Left ventricle myocardium inferior (tissue), 1 donor: ENCODE measurements at places on chromosomes 7 and 10.
A peak's percentile ranks its signal among the peaks of the same experiment; 100 is the strongest.

GRCh38 chr10:110637558-110638053, 6.5 kb upstream of the RBM20 start:
- DNase-seq = no peak

- DNase-seq = no peak
These were observed 747.8 kb downstream of the GRID1 start for GRCh38 chr10:85618841-85619240.

GRCh38 chr10:72255977-72256729, 17.6 kb upstream of the DDIT4 start:
- DNase-seq = no peak

DNA sequence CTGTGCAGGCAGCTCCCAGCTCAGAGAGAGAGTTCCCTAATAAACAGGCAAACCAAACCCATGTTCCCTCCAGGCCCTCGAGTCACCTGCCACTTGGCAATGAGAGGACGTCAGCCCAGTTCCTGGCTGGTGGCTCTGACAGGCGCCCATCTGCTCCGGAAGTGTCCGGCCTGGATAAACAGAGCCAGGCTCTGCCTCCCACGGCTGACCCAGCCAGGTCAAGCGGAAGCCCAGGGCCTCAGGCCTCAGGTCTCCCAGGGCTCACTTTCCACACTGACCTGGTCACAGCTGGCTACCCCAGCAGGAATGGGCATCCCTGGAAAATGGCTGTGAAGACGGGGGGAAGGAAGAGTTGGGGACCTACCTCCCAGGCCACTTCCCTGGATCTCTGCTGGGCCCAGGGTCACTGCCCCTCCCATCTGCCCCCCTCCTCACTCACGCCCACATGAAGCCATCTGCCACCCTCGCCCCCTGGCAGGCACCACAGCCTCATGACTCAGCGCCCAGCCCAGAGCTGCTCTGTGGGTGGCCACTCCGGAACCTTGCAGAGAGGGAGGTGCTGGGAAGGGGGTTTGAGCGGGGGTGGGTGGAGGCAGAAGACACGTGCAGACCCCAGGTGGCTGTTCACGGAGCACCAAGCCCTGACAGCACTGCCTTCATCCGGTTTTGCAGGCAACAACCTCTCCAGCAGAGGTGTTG, 37.4 kb upstream of the DUSP5 start:
- peak; percentile 34 for DNase-seq

DNA sequence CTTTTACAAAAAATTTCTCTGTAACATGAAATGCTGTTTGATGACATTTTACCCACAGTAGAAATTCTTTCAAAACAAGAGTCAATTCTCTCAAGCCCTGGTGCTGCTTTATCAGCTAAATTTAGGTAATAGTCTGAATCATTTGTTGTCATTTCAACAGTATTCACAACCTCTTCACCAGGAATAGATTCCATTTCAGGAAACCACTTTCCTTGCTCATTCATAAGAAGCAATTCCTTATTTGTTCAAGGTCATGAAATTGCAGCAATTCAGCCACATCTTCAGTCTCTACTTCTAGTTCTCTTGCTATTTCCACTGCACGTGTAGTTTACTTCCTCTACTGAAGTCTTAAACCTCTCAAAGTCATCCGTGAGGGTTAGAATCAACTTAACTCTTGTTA, 14.1 kb downstream of the STAG3 start:
- DNase-seq = no peak

- DNase-seq = no peak
These were observed 87.1 kb downstream of the ADAM22 start for GRCh38 chr7:88020953-88021665.

- DNase-seq = no peak
These were observed 360.4 kb downstream of the PARD3 start for GRCh38 chr10:34454590-34455261.

GRCh38 chr7:99971242-99971641, 4.6 kb downstream of the AZGP1 start:
- no peak for DNase-seq

DNA sequence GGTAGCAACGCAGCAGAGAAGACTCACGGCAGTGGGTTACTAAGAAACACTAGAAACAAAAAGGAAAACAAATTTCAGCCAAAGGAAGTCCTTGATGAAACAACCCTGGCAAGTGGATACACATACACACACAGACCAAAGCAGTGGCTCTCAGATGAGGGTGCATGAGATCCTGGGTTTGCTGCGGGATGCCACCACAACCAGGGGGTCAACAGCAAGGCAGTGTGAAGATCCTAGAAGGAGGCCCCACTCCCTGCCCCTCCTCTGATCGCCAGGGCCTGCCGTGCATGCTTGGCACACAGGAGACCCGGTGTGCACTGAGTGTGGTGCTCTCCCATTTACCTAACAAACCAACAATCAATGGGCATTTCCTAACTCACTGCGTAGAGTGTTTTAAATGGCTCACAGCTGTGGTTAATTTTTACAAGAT, 252.3 kb upstream of the KLF14 start:
- DNase-seq = no peak

- no peak for DNase-seq
These were observed 868.6 kb downstream of the GATA3 start for GRCh38 chr10:8923096-8923495.

- no peak for DNase-seq
These were observed 2.7 kb upstream of the PRXL2A start for GRCh38 chr10:80405626-80406025.

DNA sequence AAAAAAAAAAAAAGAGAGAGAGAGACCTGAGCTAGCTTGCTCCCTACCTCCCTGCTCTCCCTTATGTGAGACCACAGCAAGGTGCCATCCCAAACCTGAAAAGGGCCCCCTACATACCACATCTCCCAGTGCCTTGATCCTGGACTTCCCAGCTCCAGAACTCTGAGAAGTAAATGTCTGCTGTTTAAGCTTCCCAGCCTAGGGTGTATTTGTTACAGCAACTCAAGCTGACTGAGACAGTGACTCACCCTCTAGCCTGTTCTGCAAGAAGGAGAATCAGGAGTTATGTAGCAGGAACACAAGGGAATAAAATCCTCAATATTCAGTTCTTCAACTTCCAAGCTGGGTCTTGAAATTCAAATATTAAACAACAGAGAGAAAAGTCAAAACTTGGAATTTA, 52.1 kb upstream of the TMEM72 start:
- no peak for DNase-seq

- DNase-seq = no peak
These were observed 4.0 kb downstream of the GFRA1 start for GRCh38 chr10:116268976-116269375.

- peak; percentile 27 for DNase-seq
These were observed 46.1 kb upstream of the R3HCC1L start for GRCh38 chr10:98088186-98088971.

DNA sequence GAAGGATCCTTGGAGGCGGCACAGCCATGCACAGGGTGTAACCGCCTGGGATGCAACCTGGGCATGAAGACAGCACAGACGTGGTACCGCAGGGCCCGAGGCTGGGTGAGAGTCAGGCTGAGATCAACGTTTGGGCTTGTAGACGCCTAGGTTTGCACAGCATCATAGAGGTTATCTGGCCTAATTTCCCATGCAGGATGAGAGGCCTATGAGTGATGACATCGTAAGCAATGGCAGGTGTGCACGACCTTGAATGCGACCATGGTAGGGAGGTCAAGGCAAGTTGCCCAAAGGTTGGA, 7.5 kb downstream of the CALML3 start:
- no peak for DNase-seq

GRCh38 chr7:27435461-27435860, 192.9 kb downstream of the EVX1 start:
- no peak for DNase-seq

DNA sequence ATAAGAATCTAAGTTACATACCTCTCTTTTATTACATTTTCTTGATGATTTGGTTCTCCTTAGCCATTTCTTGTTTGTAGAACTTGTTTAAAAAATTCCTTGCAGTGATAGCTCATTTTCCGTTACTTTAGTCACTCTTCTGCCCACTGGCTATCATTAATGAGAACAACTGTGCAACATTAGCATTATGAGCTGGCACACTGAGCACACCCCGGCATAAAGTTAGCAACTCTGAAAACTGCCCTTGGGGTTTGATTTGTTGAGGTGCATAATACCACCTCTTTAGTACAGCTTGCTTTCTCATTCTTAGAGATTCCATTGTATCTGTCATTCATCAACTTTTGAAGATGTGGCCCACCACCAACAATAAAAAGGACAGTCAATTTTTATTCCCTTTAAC, 87.6 kb upstream of the ADCY1 start:
- no peak for DNase-seq

DNA sequence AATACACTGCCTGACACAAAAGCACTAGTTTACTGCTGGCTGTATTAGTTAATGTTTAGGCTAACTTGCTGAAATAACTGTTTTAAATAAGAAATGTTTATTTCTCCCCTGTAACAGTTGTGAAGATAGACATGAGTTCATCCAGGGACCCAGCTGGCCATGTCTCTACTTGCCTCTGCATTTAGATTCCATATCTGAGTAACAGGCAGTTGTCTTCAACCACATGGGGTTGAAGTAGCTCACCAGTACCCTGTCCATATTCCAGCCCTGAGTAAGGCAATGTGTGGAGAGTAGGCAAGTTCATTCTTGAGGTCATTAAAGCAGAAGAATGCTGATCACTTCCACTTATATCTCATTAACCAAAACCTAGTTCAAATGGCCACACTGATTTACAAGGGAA, 31.1 kb upstream of the RSBN1L start:
- DNase-seq = no peak

DNA sequence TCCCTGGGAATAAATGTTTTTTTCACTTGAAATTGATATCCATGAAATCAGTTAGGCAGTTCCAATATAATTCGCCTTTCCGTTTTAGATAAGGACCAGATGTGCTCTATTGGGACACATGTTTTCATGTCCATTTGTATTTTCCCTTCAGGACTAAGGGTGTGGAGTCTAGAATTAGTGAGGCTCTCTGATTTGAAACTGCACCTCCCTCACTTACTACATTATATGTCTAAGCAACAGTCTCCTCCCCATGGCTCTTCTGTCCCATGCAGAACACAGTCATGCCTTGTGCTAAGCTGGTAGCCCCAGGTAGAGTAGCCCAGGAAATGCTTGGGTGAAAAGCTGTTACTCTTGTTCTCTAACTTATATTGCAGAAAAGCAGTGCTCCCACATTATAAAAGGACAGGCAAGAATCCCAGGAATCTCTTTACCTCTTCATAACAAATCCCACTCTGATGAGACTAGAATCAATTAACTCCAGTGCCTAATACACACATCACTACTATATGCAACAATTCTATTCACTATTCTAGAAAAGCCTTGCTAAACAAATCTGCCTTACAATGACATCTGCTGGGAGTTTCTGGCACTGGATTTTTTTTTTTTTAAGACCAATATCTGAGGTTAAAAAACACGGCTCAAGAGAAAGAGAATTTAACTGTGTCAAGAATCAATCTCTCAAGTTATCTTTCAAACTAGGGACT, 293.9 kb downstream of the SNX13 start:
- DNase-seq = no peak

DNA sequence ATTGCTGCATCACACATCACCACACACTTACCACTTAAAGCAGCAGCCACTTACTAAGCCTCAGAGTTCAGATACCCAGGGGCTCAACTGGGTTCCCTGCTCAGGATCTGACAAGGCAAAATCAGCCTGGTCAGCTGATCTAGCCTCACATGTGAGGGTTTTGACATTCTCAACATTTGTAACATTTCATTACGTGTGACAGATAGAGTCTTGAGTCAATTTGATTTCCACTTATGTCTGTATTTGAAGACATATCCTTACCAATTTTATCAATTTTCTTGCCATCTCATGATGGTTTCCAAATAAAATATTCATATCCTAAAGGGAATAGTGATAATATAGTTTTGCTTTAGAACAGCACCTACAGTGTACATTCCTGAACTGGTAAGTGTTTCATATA, 494.7 kb upstream of the PFKP start:
- no peak for DNase-seq
